Suprapubic skin (tissue), 4 donors: ENCODE measurements at places on chromosomes 6 and 20. TPM values are rescaled to one million over a fixed set of nuclear protein-coding genes. Genes with fewer than 3 reads are reported as not detected.

DNA sequence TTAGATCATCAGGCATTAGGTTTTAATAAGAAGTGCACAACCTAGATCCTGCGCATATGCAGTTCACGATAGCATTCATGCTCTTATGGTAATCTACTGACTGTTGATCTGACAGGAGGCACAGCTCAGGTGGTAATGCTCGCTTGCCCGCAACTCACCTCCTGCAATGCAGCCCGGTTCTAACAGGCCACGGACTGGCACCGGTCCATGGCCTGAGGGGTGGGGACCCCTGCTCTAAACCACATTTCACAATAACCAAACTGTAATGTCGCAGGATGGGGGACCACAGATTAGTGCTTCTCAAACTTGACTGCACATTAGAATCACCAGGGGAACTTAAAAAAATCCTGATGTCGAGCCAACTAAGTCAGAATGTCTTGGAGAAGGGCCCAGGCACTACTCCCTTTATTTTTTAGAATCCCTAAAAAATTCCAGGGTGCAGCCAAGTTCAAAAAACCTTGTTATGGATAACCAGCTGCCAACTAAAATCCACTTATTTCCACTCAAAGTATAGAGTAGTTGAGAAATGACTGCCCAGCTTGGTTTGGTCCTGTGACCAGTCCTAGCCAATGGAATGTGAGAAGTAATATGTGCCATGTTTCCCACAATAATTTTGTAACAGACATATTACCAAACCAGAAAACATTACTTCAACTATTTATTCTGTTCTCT is 3.1 kb downstream of the SHPRH start:
- H3K36me3 ChIP-seq, result no peaks in the 10 kb centered on the region
- no peak overlapping the region for H3K27ac ChIP-seq
- H3K4me3 ChIP-seq, result no peak overlapping the region
- no peak for DNase-seq
- H3K4me1 ChIP-seq, result peaks cover 32% of the 10 kb centered on the region

GRCh38 chr20:53001498-53002301 is 29.5 kb downstream of the TSHZ2 start:
- peaks cover 7% of the 10 kb centered on the region for H3K4me1 ChIP-seq
- H3K27me3 ChIP-seq, result no peaks in the 10 kb centered on the region
- no peak overlapping the region for H3K4me3 ChIP-seq
- no peak for DNase-seq
- H3K36me3 ChIP-seq, result no peaks in the 10 kb centered on the region

DNA sequence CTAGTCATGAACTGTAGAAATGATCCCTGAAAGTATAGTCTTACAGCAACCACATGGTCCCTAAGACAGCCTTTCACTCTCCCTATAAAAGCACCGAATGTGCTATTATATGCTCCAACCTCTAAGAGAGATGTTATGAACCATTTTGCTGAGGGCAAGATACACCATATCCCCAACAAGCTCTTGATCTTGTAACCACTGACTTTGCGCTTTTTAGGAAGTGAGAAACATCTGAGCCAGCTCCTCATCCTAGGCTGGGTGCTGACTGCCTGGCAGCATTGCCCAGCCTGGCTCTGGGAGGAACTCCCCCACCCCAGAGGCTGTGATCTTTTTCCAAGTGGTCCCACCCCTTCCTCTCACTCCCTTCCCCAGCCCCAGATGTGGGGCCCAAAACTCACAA is 3.1 kb upstream of the EMILIN3 start:
- H3K4me1 ChIP-seq, result peaks cover 14% of the 10 kb centered on the region
- no peak overlapping the region for H3K4me3 ChIP-seq
- no peak overlapping the region for H3K27ac ChIP-seq
- H3K27me3 ChIP-seq, result peaks cover 31% of the 10 kb centered on the region

GRCh38 chr20:17562804-17563305 is 7.0 kb upstream of the DSTN start:
- DNase-seq, result no peak
- no peaks in the 10 kb centered on the region for H3K27me3 ChIP-seq
- peak overlapping the region; percentile 48 for H3K27ac ChIP-seq
- H3K4me1 ChIP-seq, result peaks cover 17% of the 10 kb centered on the region

- H3K27me3 ChIP-seq, result no peaks in the 10 kb centered on the region
- H3K27ac ChIP-seq, result no peak overlapping the region
- H3K4me1 ChIP-seq, result no peaks in the 10 kb centered on the region
- no peak overlapping the region for H3K4me3 ChIP-seq
- no peak for DNase-seq
Observed at GRCh38 chr6:95248499-95248898, 328.8 kb upstream of the MANEA start.

DNA sequence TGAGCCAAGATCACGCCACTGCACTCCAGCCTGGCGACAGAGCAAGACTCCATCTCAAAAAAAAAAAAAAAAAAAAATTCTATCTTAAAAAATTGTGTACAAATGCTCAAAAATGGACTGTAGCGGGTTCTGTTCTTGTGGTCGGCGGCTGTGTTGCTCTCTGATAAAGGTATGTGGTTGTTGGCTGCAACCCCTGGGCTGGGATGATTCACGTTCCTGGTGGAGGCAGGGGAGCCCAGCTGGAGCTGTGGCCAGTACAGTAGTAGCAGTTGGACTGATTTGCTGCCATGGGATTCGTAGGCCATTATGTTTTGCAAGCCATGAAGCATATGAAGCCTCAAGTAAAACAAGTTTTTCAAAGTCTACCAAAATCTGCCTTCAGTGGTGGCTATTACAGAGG is 22.3 kb downstream of the MDN1 start:
- no peak overlapping the region for H3K4me3 ChIP-seq
- no peaks in the 10 kb centered on the region for H3K27me3 ChIP-seq
- H3K4me1 ChIP-seq, result no peaks in the 10 kb centered on the region
- no peak for DNase-seq

DNA sequence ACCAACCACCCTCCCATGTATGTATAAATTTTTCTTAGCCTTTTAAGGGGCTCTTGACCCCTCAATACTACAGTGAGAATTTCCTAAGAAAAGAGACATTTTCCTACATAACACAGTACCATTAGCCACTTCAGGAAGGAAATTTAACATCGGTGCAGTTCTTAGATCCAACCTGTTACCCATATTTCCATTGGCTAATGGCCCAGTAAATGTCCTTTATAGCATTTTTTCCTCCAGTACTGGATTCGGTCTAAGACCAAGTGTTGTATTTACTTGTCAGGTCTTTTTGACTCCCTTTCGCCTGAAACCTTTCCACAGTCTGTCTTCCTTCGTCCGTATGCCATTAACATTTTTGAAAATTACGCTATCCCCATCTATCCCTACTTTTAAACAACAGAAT is 173.4 kb upstream of the PMEPA1 start:
- H3K27me3 ChIP-seq, result no peaks in the 10 kb centered on the region
- DNase-seq, result no peak
- H3K27ac ChIP-seq, result no peak overlapping the region
- peaks cover 20% of the 10 kb centered on the region for H3K4me1 ChIP-seq

The CD83 gene
- total RNA-seq, result 6.4 TPM

The TSPO2 gene
- total RNA-seq, result not detected

The FOXC1 gene
- total RNA-seq, result 27.4 TPM

The SAMD10 gene
- total RNA-seq, result 11.1 TPM

The SMIM13 gene
- 15.6 TPM for total RNA-seq

The TRIM10 gene
- total RNA-seq, result 1.3 TPM

The HTR1E gene
- not detected for total RNA-seq

The PTCRA gene
- not detected for total RNA-seq

The RRP36 gene
- total RNA-seq, result 30.8 TPM

The RPS10 gene
- 1,674 TPM for total RNA-seq
